Cerebellar cortex (tissue), 1 donor: ENCODE measurements at places on chromosomes 2 and 18.

DNA sequence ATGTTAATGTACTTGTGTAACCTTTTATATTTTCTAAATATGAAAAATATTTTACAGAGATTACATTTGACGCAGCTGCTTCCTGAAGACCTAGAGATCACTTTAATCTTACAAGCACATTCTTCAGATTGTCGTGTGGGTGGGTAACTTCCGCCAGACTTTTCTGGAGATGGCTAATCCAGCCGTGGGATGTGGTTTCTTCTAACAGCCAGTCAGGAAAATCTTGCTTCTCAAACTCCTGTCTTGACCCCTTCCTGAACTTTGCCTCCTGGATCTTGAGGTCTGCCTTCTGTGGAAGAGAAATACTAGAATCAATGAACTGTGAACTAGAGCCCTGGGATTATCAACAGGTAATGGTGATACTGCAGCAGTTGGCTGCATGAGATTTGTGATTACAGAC lies 401.6 kb upstream of the TNP1 start:
- DNase-seq: no peak

GRCh38 chr2:217282531-217282930 lies 422.7 kb upstream of the TNP1 start:
- DNase-seq: no peak

GRCh38 chr2:225779829-225780228 lies 380.3 kb downstream of the NYAP2 start:
- no peak for DNase-seq

- no peak for DNase-seq
Measured at GRCh38 chr2:127985026-127985734, 42.7 kb downstream of the SAP130 start.

DNA sequence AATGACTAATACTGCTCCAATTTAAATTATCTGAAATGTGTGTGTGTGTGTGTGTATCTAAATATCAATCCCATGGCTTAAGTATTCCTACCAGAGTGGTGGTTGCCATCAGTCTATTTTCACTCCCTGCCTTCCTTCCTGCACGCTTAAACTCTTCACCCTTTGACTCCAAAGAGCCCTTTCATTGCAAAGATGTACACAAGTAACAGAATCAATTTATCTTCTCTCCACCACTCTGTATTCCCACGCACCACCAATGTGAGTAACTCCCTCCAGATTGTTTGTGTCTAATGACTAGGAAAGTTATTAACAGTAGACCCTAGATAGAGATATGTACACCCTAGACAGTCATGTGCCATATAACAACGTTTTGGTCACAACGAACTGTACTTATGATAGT lies 42.8 kb downstream of the ARL6IP6 start:
- DNase-seq: no peak

- no peak for DNase-seq
Measured at GRCh38 chr2:70920367-70920715, 15.4 kb upstream of the ATP6V1B1 start.

GRCh38 chr2:215015421-215015820 lies 123.0 kb downstream of the ABCA12 start:
- no peak for DNase-seq

DNA sequence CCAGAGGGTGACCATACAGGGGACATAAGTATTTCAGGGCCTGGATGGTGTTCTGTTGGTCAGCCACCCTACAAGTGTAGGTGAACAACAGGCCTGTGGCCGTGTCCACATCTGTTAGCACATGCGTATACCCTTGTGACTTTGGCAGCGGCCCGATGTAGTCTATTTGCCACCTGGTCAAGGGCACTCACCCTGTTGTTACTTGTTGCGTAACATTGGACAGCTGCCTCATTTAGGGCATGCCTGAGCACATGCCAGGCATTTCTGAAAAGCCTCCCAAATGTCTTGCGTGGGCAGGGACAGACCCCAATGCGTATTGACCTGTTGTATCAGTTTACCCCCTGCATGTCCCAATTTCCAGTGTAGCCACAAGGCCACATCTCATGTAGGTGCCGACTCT lies 235.0 kb downstream of the MBD5 start:
- DNase-seq: no peak

DNA sequence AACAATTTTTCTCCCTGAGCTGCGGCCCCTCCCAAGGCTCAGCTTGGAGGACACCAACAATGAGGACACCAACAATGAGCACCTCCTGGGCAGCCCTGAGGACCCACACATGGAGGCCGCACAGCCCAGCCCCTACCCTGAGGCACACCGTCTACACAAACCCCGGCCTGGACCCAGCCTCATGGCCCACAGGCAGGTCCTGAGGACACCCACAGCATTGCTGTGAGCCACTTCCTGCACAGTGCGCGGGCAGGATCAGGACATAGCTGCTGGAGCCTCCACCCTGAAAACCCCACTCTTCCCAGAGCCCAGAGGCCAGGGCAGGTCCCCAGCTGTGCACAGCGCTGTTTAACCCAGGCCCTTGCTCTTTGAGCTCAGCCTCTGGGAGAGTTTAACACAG lies 194.3 kb downstream of the RTP5 start:
- DNase-seq: no peak

- no peak for DNase-seq
Measured at GRCh38 chr2:133836691-133837345, 268.6 kb upstream of the NCKAP5 start.

DNA sequence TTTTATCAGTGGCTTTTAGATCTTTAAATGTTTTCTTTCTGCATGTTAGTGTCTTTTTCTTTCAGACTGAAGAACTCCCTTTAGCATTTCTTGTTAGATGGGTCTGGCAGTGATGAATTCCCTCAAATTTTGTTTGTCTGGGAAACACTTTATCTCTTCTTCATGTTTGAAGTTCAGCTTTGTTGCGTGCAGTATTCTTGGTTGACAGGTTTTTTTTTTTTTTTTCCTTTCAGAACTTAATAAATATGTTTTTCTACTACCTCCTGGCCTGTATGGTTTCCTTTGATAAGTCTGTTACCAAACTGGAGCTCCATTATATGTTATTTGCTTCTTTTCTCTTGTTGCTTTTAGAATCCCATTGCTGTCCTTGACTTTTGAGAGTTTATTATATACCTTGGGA lies 89.8 kb upstream of the ACKR3 start:
- no peak for DNase-seq

GRCh38 chr2:179596018-179596417 lies 265.4 kb downstream of the ZNF385B start:
- DNase-seq: no peak

- no peak for DNase-seq
Measured at GRCh38 chr2:69619725-69620124, 23.8 kb downstream of the AAK1 start.

DNA sequence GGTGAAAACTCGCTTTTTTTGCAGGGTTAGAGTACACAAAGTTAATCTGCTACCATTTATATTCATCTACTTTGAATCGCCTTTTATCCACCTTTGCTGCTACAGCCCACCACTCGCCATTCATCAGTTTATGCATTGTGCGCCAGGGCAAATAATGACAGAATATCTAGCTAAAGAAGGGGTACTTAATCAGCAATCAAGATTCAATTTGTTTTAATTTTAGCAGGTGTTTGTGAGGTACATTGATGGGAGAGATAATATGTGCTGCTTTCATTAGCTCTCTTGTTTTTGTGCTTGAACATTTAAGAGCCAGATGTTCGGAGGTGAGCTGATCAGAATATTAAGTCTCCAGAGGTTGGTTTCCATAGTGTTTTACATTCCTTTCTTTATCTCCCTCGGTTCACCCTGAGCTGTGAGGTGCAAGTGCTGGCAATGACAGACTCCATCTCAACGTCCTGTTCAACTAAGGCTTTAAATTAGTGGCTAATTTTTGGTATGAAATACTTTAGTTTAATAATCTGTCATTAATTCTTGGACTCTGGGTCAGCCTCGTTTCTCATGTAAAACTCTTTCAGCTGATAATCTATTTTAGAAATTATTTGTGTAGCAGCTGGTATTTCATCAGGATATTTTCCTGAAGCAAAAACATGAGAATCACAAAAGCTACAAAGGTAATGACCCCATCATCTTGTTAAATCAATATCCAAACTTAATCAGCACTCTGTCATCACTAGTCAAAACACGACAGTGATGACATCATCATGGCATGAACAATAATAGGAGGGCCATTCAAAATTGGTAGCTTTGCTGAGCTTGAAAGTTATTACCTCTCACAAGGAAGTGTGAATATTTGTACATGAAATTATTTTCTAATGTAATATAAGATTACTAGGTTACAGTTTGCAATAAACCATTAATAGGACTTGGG lies 479.9 kb upstream of the FANCL start:
- no peak for DNase-seq

DNA sequence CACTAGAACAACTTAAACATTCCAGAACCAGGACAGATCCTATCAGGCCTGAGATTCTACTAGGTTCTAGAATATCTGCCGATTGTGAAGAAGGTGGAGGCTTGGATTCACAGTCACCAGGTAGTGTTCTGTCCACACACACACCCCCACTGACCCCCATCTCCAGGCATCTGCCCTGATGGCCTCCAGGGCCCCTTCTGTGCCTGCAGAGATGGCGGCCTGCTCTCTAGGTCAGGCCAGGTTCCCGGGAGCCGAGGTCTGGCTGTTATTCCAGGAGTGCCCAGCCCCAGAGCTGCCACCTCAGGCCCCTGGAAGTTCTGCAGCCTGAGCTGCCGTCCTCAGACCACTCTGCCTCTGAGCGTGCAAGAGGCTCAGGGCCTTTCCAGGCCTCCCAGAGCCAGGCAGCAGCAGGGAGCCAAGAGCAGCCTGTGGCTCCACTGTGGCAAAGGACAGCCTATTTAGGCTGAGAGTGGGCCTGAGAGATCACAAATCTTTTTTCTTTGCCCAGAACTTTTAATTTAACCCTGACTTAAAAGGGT lies 96.2 kb upstream of the ASAP2 start:
- peak; percentile 12 for DNase-seq

DNA sequence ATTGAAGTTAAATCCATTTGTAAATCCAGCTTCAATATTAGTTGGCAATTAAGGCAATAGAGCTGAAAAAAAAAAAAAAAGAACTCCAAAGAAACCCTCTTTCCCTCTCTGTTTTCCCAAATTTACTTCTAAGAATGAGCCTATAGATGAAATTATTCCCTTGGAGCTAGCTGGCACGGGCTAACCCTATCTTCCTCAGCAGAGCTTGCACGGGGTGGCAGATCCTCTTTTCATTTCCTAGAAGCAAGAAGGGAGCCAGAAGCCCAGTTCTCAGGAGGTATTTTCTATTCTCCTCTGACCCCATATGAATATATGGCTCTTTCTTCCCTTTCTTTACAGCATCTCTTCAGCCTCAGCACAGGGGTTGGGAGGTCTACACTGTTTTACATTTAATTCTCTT lies 426.0 kb downstream of the TGIF1 start:
- peak; percentile 83 for DNase-seq

DNA sequence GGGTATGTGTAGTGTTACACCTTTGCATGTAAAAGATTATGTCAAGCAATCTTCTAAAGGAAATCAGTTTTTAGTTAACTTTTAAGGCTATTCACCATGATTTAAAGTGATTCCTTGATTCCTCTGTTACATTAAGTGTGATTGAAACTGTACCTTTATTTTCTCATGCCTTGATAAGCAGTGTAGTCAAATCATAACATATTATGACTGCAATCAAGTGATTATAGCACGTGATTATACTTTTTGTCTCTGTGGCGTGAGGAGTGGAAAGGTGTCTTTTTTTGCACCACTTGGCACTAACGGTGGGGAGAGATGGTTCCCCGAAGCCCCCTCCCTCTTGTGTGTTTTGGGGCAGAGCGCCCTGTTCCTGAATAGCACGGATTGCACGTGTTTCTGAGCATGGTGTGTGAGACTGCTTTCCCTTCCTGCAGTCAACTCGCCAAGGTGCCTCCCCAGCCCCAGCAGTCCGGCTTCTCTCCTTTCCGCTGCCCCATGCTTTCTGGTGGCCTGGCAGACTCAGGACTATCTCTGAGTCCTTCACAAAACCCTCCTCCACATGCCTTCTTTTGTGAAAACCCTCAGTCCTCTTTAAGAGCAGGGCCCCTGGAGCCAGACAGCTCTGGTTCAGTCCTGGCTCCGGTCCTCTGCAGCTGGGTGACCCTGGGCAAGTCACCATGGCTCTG lies 68.4 kb downstream of the AGAP1 start:
- DNase-seq: no peak

DNA sequence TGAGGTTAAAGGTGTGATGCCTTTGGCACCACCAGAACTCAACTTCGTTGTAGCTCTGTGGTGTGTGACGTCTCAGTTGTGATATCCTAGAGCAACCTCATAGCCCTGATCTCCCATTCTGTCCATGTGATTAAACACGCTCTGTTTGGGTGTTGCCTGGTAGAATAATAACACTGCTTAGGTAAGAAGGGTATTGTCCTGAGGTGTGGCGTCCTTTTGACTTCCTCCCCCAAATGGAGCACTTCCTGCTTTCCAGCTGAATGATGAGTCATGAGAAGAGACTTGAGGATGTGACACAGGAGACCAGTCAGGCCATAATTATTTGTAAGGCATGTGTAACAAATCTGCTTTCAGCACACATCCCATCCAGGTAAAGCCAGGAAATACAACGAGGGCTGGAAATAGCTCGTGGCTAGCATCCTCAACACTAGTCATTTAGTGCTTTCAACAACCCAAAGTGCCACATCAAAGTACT lies 100.7 kb downstream of the RAPGEF4 start:
- no peak for DNase-seq

GRCh38 chr2:6896930-6897759 lies 19.6 kb downstream of the RSAD2 start:
- DNase-seq: peak; percentile 76

- DNase-seq: no peak
Measured at GRCh38 chr2:67802824-67803223, 260.0 kb downstream of the C1D start.

GRCh38 chr2:133884739-133885381 lies 316.6 kb upstream of the NCKAP5 start:
- peak; percentile 26 for DNase-seq

DNA sequence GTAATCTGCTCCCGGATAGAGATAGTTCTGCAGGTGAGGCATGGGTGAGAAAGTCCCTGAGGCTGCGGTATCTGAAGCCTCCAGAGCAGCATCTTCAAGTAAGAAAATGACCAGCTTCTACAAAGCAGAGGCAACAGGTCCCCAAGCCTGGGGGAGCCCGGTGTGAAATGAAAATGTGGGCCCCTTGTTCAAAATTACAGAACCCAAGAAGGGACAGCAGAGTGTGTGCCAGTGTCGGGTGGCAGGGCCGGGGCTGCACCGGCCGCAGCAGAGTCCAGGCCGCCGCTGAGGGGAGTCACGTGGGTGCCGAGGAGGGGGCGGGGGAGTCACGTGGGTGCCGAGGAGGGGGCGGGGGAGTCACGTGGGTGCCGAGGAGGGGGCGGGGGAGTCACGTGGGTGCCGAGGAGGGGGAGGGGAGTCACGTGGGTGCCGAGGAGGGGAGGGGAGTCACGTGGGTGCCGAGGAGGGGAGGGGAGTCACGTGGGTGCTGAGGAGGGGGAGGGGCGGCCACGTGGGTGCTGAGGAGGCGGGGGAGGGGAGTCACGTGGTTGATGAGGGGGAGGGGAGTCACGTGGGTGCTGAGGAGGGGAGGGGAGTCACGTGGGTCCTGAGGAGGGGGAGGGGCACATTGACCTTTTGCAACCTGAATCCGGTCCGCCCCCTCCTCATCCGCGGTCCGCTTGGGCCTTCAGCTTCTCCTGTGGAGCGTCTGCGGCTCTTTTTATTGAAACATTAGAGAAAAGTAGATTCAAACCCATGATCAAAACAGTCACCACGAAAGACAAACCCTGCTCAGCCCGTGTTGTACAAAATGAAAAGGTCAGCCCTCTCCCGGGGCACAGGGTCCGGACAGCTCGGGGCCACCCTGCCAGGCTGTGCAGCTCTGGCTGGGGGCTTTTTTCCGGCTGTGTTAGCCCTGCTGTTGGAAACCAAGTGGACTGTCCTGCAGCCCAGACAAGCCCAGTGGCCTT lies 10.4 kb downstream of the COLEC11 start:
- no peak for DNase-seq
